ENCODE measurements at places on chromosomes 1 and 21.
A peak's percentile ranks its signal among the peaks of the same experiment; 100 is the strongest.

DNA sequence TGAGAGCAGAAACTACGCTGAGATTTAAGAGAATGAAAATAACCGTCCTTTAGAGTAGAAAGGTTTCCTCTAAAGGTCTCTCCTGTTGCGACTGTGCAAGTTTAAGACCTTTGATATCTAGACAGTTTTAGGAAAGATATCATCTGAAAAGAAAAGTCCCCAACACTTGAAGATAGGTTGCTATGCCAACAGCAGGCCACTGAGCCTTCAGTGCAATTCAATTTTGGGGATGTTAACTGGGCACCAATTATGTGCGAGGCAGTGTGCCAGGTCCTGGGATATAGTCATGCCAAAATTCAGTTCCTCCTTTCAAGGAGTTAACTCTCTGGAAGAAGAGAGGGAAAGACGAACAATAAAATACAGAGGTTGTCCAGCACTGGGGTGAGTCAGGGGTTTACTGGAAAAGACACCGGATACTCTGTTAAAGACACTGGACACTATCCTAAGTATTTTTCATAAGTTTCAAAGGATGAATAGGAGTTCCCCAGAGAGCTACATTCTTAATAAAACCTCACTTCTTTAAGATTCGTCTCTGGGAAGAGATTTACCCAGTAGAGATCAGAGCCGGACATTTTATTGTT, 25.5 kb upstream of the ZNF281 start:
- DNase-seq, result no peak

DNA sequence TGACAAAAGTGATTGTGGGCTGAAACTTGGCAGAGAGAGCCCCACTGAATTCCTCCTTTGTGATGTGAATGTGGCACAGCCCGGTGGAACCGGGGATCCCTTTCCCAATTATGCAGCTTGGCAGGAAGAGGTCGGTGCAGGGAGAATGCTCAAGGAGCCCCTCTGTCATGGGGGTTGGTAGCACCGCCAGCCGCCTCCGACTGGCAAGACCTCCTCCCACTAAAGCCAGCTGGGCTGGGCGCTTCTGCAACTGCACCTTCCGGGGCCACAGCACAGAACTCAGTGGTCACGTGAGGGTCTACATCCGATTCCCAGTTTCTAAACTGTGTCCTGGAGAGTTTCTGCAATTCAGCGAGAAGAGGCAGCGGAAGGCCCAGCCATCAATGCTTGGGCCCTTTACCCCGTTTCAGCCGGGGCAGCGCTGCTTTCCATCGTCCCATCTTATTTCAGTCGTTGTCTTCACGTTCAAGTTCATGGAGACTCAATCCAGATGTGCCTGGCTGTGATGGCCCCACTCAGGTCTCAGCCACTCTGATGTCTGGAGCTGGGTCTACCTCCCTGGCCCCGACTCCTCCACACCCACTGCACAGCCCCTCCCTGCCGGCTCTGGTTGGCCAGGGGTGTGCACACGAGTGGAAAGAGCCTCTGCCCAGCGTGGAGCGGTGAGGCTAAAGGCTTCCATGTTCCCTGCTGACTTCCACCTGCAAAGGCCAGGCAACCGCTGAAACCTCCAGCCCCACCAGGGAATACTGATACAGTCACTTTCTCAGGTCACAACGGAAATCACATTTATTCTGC, 39.8 kb upstream of the FHAD1 start:
- no peak for DNase-seq

- DNase-seq, result no peak
Measured at GRCh38 chr1:227763246-227764018, 28.2 kb downstream of the SNAP47 start.

DNA sequence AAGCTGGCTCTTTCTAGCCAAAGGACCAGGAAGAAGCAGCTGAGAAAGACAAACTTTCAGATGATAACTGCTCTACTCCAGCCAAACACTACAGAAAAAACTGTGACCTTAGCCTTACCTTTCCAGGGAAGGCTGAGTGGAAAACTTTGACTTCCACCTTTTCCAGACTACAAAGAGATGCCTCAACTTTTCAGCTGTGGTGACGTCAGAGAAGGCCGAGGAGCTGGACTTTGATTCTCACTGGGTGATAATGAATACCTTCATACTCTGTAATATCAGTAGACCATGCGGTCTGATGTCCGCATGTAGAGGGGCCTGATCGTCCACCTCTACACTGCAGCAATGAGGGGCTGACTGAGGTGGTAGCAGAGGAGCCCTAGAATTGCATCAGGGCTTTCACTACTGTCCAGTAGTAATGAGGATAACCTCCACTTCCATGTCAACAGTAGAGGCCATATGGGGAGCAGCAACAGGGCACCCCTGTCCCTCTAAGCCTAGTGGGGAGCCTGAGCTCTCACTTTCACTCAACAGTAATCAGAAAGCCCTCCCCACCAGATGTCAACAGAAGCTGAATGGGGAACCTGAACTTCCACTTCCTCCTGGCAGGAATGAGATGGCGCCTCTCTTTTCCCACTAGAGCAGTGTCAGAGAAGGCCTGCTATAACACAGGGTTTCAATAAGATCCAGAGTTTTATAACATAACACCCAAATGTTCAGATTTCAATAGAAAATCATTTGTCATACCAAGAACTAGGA, 28.4 kb upstream of the PADI1 start:
- no peak for DNase-seq

DNA sequence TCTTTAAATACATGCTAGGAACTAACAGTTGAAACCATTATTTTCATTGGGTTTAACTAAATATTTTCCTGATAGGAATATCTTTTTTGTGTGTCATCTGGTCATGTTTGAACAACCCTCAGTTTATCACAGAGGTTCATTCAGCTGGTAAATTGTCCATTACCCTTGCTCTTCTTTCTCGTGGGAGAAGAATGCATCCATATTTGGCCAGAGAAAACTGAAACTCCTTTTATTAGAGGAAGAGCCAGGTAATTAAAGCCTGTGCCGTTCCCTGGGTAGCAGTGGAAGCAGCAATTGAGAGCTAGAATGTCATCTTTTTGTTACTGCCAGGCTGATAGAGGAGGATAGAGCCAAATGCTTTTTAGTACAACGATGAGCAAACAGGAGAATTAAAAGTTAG, 587.2 kb upstream of the ZRANB2 start:
- no peak for DNase-seq

DNA sequence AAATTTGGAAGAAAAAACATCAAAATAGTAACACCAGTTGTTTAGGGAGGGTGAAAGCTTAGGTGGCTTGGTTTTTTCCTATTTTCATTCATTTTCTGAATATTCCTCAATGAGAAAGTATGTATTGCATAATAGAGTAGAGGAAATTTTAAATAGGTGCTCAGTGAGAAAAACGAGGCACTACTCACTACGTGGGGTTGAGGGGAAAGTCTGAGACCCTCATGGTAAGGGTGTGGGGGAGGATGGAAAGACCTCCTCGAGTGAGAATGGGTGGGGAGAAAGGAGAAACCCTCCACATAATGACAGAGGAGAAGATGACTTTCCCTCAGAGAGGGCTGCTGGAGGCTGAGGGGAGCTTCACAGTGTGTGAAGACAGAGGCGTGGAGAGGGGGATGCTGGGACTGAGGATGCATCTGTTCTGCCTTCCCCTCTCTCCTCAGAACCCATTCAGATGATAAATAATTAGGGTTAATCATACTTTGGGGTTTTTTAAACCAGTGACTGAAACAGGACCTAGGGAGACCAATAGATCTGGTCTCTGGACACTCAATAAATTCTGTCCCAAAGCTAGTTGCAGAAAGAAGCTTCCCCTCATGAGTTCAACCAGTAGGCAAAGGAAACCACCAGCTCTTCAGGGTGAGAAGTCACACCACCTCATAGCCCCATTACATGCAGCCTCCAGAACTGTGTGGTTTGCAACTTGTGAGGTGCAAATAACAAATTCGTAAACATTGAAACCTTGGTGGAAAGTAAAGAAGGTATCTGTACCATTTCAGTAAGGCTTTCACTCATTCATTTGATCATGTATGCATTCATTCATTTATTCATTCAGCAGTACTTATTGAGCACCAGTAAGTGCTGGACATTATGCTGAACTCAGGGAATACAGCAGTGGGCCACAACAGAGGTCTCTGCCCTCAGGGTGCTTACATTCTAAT, 17.1 kb downstream of the SLAMF7 start:
- DNase-seq, result no peak

DNA sequence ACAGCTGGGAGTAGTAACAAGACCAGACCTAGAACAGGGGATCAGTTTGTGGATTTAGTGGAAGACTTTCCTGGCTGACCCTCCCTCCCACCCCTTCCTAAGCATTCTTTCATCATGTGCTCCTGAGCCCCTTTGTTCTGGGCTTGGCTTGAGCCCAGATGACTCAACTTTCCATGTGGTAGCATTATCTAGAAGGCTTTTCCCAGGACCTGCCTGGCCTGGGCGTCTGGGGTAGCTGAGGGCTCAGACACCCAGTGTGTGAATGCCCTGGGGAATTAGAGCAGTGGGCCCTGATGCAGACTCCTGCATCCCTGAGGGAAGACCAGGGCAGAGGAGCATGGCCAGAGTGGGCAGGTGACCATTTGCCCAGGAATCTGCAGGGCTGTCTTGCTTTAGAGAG, 44.1 kb upstream of the TSPAN2 start:
- no peak for DNase-seq

GRCh38 chr1:2530513-2531361, 674 bp upstream of the HES5 start:
- no peak for DNase-seq

- DNase-seq, result peak; percentile 64
Measured at GRCh38 chr1:154418062-154418921, 13.1 kb downstream of the IL6R start.

DNA sequence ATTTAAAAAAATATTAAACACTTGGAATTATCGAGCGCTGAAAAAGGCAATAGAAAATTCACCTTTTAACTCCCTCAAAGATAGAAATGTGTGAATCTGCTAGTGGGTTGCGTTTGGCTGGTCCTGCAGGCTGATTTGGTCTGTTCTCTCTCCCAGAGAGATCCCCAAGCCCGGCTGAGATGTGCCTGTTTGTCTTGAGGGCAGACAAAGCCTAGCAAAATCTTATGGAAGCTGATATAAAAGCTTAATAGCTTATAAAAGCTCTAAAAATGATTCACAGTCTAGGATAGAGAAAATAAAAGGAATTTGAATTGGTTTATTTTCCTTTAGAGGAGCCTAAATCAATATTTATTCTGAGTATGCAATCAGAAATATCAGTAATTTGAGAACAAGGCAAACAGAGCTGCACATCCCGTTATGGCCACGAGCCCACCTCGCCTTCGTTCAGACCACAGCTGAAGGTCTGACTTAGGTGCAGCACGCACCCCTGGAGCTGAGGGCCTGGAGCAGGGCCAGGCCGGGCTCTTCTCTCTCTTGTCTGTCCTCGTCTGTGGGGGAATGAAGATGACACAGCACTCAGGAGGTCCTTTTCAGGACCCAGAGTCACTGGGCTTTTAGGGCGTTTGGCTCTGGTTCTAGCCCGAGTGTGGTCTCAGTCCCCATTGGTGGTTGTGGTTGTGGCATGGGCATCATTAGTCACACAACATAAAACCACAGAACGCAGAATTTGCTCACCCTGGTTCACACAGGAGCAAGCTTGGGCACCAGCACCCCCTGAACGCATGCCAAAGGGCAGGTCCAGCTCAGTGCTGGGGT, 18.6 kb downstream of the PDE9A start:
- peak; percentile 51 for DNase-seq

DNA sequence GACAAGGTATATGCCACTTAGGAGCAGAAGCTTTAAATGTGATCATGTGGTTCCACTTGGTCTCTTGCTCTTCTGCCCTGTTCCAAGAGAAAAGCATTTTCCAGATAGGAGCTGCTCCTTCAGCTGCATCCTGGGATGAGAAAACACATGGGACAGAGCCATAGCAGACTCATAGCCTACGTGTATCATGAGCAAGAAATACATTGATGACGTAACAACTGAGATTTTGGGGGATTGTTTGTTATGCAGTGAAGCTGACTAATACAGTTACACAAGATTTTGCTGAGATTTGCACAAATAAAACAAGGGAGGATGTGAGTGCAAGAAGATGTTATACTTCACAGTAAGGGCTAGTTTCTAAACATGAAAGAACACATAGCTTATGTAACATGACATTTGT, 36.0 kb upstream of the IRF2BP2 start:
- no peak for DNase-seq

DNA sequence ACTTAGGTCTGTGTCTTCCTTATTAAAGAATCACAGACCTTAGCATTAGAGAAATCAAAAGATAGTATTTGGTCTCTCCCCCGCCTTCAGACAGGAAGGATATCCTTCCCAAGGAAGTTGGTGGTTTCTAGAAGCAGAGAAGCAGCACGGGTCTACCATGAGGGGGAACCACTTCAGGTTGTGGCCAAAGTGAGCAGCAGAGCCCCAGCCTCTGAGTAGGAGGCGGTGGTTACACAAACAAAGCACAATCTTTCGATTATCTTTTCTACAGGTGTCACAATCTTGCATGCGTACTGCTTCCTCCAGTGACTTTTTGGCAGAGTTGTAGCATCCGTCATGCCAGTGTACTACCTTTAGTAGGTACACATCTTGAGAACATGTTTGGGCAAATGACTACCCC, 8.8 kb downstream of the PGLYRP4 start:
- DNase-seq, result no peak
